Uterus (tissue), 4 donors: ENCODE measurements at places on chromosomes 2 and 18. TPM values are rescaled to one million over a fixed set of nuclear protein-coding genes. Genes with fewer than 3 reads are reported as not detected.

- DNase-seq, result no peak
These were observed 64.6 kb downstream of the OSBPL6 start for GRCh38 chr2:178258916-178259315.

DNA sequence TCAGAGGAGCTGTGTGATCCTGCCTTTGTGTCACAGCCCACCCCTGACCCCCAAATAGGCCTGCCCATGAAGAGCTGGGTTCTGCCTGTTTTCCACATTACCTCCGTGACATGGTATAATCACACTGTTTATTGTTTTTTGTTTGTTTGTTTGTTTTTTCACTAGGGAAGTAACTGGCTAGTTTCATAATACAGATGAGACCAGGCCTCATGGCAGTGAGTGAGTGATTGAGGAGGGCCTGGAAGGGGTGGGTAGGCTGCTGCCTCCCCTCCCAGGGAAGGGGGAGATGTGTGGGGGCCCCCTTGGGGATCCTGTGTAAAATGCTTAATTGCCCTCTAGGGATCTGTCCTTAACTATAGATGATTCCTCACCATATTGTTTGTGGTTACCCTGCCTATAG, 190.5 kb downstream of the LDLRAD4 start:
- no peak for DNase-seq

GRCh38 chr2:50143822-50144575, 887.9 kb downstream of the NRXN1 start:
- no peak for DNase-seq

- no peak for DNase-seq
These were observed 95.0 kb downstream of the TMEM163 start for GRCh38 chr2:134623796-134624195.

DNA sequence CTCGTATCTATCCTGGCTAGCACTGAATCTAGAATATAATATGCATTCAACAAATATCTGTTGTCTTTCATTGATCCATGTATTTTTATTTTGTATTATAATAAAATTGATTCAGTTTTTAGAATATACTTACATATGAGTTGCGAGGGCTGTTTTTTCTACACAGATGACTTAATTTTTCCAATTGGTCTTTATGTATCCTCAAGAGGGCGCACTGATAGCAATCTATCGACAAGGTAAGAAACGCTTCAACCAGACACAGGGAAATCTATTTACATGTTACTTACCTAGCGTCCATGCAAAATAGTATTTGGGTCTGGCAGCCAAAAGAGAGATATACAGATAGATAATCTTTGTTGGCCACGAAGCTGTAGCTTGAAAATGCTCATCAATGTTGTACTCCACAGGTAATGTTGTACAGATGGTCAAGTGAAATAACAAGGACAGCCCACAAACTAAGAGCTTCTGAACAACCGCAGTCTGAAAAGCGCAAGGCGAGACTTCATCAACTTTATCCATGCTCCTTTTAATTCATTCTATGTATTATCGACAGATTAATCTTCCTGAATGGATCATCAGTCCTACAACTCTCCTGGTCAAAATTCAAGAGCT, 35.5 kb upstream of the KIDINS220 start:
- DNase-seq, result no peak

DNA sequence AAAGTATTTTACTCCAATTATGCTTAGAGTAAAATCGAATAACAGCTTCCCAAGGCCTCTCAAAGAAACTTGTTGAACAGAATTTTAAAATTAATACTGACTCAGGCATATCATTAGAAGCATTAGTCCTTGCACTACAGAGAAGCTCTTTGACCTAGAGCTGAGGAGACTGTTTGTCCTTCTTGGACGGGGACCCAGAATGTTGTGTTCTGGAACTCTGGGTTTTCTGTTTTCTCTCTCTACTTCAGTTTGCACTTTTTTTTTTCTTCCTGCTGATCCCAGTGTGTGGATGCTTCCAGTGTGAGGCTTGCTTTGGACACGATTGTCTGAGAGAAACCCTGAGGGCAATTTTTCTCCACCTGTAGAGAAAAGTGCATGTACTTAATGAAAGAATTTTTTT, 847.6 kb downstream of the SOCS6 start:
- DNase-seq, result no peak

DNA sequence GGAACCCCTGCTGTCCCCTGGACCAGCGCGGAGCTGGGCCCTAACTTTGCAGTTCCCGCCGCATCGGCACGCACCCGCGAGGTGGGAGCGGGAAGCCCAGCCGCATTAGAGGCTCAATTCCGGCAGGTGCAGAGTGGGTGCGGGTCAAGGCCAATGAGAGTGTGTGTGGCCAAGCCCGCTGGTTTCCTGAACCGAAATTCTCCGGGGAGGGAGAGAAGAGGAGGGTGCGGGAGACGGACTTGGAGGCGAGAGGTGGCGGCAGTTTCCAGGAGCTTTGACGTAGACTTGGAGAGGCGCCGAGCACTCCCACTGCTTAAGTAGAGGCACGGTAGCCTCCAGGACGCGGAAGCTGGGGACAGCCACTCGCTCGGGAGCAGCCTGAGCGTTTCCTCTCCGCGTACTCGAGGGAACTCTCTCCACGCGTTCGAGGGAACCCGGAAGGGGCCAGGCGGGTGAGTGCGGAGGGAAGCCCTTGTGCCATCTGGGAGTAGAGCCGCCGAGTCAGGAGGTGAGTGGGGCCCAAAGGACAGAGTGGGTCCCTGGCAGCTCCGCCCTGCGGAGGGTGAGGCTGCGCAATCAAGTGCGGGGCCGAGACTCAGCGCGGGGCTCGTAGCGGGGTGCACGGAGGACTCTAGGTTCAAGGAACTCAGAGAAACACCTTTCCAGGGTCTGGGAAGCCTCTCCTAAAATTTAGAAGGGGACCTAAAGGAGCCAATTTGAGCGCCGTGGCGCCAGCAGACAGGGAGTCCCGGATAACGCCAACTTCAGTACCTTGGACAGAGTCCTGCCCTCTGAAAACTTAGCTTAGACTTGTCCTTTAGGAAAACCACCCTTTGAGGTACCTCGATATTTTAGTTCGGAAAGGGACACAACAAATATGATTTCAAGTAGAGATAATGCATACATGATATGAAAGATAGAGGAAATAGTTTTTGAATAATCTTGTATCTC, at the start of gene FAM237A:
TSS of gene FAM237A (plus strand) at position 413 of the 951 bp plus-strand sequence. CDS start 1,750 bp downstream, outside the sequence.
- no peak for DNase-seq

DNA sequence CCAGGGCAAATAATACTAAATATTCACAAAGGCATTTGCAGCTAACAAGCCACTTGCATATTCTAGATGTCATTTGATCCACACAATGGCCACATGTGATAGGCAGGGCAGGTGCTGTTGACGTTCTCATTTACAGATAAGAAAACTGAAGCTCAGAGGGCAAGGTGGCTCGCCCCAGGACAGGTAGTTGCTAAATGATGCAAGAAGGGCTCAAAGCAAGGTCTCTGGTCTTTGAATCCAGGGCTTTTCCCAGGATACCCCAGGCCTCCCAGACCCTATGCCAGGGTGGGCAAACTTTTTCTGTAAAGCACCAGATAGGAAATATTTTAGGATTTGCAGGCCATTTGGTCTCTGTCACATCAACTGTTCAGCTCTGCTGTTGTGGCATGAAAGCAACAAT, 35.1 kb downstream of the LOXHD1 start:
- no peak for DNase-seq

FTCDNL1 gene
- total RNA-seq, result not detected

DNA sequence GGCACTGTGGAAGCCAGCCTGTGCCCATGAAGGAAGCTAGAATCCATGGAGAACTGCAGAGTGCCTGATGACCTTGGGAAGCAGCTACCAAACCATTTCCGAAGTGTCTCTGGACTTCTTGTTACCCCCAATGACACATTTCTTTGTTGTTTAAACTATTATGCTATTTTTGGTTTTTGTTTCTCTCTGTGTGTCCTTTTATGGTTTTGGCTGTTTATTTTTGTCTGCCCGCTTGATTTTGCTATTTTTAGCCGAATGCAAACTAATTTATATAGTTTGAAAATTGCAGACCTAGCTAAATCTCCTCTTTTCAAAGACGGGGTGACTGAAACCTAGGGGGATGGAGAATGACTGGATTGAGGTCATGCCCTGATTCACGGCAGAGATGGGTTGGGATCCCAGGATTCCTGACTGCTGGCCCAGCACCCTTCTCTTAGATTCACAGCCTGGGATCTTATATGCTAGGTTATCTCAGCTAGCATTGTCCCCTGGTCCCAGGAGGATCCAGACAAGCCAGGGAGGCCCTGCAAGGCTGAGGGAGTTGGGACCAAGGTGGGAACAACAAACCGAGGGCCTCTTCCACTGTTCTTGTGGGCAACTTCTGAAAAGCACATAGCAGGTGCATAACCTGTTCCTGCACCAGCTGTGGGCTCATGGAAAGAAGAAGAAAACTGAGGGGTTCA, 116.3 kb upstream of the HAAO start:
- no peak for DNase-seq
